Upper lobe of right lung (tissue), 1 donor: ENCODE measurements at places on chromosomes 3 and 15. TPM values are rescaled to one million over a fixed set of nuclear protein-coding genes. Genes with fewer than 3 reads are reported as not detected.

RBMS3 gene
- total RNA-seq: 85.9 TPM

ALG3 gene
- total RNA-seq: 33.8 TPM

DPPA2 gene
- not detected for total RNA-seq

IQCF5 gene
- not detected for total RNA-seq

FGF12 gene
- 3.2 TPM for total RNA-seq

BRK1 gene
- total RNA-seq: 112 TPM

DNA sequence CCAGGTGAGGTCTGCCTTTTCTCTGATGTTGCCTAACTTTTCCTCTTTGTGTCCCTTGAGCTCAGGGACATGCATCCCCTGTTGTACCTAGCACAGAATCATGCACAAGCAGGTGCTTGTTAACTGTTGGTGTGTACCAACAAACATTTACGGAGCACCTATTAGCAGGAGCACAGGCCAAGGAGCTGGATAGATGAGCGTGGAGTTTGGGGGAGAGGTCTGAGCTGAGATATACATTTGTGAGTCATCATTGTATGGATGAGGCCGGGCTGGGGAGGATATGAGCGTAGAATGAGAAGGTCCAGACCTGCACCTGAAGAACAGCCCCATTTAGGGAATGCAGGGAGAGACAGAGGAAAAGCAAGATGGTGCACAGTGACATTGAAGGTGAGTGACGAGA is 53.4 kb downstream of the SMAD3 start:
- no peak for DNase-seq
- H3K4me1 ChIP-seq: peaks cover 67% of the 10 kb centered on the region
- no peak overlapping the region for H3K27ac ChIP-seq
- H3K27me3 ChIP-seq: no peaks in the 10 kb centered on the region
- no peak overlapping the region for H3K4me3 ChIP-seq

DNA sequence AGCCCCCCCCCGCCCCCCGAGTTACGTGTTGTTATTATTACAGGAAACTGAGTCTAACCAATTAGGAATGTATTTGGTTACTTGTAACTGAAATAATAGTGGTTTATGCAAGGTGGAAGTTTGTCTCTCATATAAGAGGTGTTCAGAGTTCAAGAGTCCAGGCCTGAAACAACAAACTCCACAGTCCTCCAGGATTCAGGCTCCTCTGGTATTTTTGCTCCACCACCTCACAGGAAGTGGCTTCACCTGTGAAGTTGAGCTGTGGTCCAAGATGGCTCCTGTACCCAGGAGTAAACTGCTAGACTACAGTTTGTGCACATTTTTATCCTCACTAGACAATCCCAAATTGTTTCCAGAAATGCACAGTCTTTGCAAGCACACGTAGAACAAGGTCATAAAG is 27.3 kb downstream of the MOBP start:
- no peak for DNase-seq
- H3K27ac ChIP-seq: no peak overlapping the region
- no peaks in the 10 kb centered on the region for H3K36me3 ChIP-seq
- no peak overlapping the region for H3K4me3 ChIP-seq
- H3K27me3 ChIP-seq: peaks cover 5% of the 10 kb centered on the region

- no peak for DNase-seq
- no peak overlapping the region for H3K4me3 ChIP-seq
- H3K36me3 ChIP-seq: no peaks in the 10 kb centered on the region
- H3K27ac ChIP-seq: no peak overlapping the region
- no peaks in the 10 kb centered on the region for H3K27me3 ChIP-seq
These were observed 24.5 kb upstream of the GMNC start for GRCh38 chr3:190886945-190887344.

- no peak overlapping the region for H3K27ac ChIP-seq
- H3K4me1 ChIP-seq: no peaks in the 10 kb centered on the region
- no peaks in the 10 kb centered on the region for H3K36me3 ChIP-seq
- H3K27me3 ChIP-seq: no peaks in the 10 kb centered on the region
- no peak for DNase-seq
These were observed 186.7 kb downstream of the NFKBIZ start for GRCh38 chr3:102036017-102036416.
